ENCODE measurements at places on chromosomes 3 and 15. TPM values are rescaled to one million over a fixed set of nuclear protein-coding genes. Genes with fewer than 3 reads are reported as not detected.

- DNase-seq = no peak
Measured at GRCh38 chr3:65168547-65168946, 480.7 kb upstream of the ADAMTS9 start.

- DNase-seq = no peak
Measured at GRCh38 chr3:111605018-111605417, 9.9 kb upstream of the ZBED2 start.

GRCh38 chr3:41328926-41329325 lies 129.6 kb downstream of the CTNNB1 start:
- DNase-seq = no peak

GRCh38 chr3:16759227-16759903 lies 125.4 kb upstream of the PLCL2 start:
- no peak for DNase-seq

DNA sequence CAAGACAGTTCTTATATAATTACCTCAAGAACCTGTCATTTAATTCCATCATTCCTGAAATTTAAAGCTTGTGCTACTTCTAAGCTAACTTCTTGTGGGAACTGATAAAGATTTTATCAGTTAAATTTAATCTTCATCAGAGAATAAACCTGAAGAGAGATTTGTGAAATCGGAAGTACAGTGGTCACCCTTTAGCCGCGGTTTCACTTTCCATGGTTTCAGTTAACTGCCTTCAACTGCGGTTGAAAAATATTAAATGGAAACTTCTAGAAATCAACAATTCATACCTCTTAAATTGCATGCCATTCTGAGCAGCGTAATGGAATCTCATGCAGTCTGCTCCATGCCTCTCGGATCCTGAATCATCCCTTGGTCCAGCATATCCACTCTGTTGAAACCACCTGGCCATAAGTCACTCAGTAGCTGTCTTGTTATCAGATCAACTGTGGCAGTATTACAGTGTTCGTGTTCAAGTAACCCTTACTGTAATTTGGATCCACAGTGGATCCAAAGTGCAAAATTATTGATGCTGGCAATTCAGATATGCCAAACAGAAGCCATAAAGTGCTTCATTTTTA lies 626.1 kb downstream of the CADM2 start:
- no peak for DNase-seq

- no peak for DNase-seq
Measured at GRCh38 chr3:18964640-18965039, 183.7 kb upstream of the KCNH8 start.

GRCh38 chr3:59970376-59970775 lies 920.6 kb upstream of the CFAP20DC start:
- no peak for DNase-seq

ADAMTSL3 gene
- total RNA-seq = not detected

ACTRT3 gene
- not detected for total RNA-seq

DNA sequence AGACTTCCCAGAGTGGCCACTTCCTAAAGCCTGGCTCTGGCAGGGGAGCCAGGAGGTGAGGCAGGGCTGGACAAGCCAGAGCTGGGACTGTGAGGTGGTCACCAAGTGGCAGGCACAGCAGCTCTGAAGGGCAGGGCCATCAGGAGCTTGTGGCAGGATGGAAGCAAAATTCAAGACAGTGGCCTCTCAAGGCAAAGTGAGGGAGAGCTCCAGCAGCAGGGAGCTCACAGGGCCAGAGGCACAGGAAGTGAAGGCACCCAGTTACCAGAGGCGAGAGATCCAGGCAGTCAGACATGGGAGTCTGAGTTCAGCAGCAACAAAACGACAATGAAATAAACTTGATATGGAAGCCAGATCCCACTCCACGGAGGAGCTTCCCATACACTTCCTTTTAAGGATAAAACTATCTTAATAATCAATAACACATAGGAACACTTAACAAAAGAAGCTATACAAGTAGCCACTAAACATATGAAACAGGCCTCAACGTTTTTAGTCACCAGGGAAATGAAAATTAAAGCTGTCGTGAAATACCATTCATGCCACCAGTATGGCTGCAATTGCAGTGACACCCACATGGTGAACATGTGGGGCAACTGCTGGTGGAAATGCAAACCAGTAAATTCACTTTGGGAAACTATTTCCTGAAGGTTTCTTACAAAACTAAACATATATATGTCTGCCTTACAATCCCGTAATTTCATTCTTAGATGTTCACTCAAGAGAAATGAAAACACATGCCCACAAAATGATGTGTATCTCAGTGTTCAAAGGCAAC lies 35.4 kb upstream of the TMEM158 start:
- no peak for DNase-seq

DNA sequence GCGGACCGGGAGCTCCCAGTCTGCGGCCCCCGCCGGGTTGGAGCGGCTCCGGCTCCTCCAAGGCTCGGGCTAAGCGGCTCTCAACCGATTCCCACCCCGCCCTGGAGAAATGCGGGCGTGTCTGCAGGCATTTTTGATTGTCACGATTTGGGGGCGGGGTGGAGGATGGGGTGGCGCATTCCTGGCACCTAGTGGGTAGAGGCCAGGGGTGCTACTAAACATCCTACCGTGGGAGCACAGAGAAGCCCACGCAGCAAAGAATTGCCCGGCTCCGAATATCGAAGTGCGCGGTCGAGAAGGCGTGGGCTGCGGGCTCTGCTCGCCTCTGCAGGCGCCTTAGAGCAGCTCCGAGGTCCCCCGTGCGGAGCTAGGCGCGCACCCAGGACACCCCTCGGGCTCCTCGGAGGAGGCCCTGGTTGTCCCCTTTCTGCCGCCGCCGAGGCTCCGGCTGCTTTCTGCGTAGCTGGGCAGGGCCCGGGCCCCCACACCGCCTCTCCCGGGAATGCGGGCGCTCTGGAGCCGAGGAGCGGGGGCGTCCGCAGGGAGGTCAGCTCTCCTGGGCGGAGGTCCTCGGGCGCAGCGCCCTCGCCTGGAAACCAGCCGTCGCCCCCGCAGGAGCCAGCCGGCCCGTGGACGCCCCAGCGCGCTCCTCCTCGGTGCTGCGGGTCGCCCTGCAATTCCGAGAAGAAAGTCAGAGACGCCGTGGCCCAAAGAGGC lies 16.5 kb upstream of the LAMP3 start:
- DNase-seq = no peak

TCTA gene
- total RNA-seq = 21.4 TPM

- DNase-seq = no peak
Measured at GRCh38 chr15:98845138-98845884, 162.3 kb downstream of the PGPEP1L start.

- DNase-seq = no peak
Measured at GRCh38 chr15:74821091-74821789, 5.2 kb upstream of the CPLX3 start.

DNA sequence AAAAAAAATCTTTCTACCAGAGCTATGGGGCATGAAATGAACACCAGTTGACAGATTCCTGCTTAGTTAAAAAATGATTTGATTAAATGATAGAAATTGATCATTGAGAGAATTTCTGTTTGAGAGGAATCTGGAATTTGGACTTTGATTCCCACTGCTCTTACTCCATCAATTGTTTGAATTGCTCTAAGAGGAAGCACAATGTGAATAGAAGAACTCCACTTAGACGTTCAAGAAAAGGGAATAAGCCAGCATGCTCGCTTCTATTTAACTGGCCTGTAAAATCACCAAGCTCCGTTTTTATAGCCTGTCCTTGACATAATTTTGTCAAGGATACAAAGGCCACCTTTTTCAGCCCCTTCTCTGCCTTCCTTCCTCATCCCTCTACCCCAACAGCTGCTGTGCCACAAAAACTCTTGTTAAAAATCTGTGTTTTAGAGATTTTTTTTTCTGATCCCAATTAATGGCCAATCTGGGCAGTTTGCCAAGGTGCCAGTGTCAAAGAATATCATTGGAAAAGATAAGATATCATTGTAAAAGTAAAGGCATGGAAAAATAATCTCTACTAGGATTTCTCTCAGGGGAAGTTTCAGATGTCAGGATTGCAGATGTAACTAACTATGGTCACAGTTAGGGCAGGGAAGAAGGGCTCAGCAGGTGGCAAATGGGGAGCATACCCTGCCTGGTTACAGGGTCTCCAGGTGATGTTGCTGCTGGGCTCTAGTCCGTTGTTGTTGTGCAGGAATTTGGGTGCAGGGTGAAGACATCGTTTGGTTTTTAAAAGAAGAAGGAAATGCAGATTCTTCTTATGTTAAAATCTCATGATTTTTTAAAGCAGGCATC lies 301.8 kb upstream of the PDZRN3 start:
- no peak for DNase-seq
